WTC11 (cell line): ENCODE measurements at places on chromosomes 6 and 20. TPM values are rescaled to one million over a fixed set of nuclear protein-coding genes. Genes with fewer than 3 reads are reported as not detected.

Gene ARFRP1
- total RNA-seq: 24.3 to 30.2 TPM (median 27.4 TPM) in 3 replicates

GRCh38 chr20:16693278-16693677 is 36.5 kb upstream of the SNRPB2 start:
- DNase-seq: no peak
- no peak overlapping the region for H3K4me3 ChIP-seq

- H3K4me1 ChIP-seq: peaks cover 35% of the 10 kb centered on the region
- no peaks in the 10 kb centered on the region for H3K27me3 ChIP-seq
Measured at GRCh38 chr6:9112544-9112943, 677.2 kb upstream of the SLC35B3 start.

DNA sequence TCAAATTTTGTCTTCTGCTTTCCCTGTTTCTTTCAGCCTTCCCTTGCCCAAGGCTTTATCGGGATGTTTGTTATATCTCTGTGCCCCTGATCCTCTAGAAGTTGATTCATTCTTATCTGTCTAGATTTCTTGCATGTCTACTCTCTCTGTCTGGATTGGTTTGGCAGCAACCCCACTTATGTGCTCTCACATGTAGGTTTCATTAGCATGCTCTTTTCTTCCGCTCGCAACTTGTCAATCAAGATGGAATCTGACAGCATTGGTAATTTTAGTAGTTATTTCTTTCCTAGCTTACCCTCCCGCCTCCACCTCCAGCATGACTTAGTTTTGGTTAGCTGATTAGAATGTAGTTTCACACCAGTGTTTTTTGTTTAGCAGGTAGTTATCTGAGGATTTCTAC is 39.3 kb downstream of the LRRC1 start:
- no peak overlapping the region for H3K4me3 ChIP-seq
- H3K4me1 ChIP-seq: peaks cover 33% of the 10 kb centered on the region
- H3K27me3 ChIP-seq: no peaks in the 10 kb centered on the region
- no peaks in the 10 kb centered on the region for H3K36me3 ChIP-seq
- no peak for DNase-seq

GRCh38 chr6:158751921-158752320 is 67.2 kb downstream of the EZR start:
- DNase-seq: no peak
- no peak overlapping the region for H3K4me3 ChIP-seq
- peaks cover 21% of the 10 kb centered on the region; the same call in 1 of the 2 replicates for H3K4me1 ChIP-seq
- no peak overlapping the region for H3K27ac ChIP-seq
- no peaks in the 10 kb centered on the region for H3K27me3 ChIP-seq

Gene CST3
- total RNA-seq: 52.1 to 68.5 TPM (median 60.8 TPM) in 3 replicates
